ENCODE measurements at places on chromosomes 3 and 15.
A peak's percentile ranks its signal among the peaks of the same experiment; 100 is the strongest.

DNA sequence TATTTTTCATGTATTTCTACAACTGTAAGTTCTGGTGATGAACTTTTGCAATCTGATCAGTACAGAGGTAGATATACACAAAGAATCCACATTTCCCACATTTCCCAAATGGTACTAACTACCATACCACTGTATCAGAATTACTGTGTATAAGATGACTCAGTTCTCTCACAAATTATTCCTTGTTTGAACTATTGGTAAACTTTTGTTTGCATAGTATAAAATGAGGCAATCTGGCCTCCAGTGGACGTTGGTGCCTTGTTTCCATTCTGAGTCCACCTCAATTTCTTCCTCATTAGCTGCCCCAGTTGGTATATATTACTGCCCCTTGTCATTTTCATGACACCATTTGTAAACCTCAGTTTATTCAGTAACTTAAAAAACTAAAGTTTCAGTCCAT, 38.5 kb downstream of the SPTSSB start:
- DNase-seq, result no peak

DNA sequence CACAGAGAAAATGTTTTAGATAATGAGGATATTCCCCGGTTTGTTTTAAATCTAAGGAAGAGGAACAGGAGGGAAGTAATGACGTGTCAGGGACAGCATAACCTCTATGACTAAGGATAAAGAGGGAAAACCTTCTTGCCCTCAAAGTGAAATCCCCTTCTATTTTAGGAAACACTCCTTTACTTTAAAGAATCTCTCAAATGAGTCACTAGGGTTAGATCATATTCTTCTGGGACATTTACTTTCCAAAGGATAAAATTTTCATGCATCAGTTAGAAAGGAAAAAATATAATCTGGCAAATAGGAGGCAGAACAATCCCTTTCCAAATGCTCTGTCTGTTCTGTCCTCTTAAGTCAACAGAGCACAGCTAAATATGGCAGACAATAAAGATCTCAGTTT, 43.2 kb upstream of the UBE2E2 start:
- DNase-seq, result no peak

- DNase-seq, result no peak
These were observed 29.3 kb upstream of the MAGEF1 start for GRCh38 chr3:184741259-184741556.

GRCh38 chr3:8793242-8793641, 23.8 kb upstream of the OXTR start:
- DNase-seq, result no peak

GRCh38 chr3:102497571-102497970, 62.8 kb downstream of the ZPLD1 start:
- no peak for DNase-seq

DNA sequence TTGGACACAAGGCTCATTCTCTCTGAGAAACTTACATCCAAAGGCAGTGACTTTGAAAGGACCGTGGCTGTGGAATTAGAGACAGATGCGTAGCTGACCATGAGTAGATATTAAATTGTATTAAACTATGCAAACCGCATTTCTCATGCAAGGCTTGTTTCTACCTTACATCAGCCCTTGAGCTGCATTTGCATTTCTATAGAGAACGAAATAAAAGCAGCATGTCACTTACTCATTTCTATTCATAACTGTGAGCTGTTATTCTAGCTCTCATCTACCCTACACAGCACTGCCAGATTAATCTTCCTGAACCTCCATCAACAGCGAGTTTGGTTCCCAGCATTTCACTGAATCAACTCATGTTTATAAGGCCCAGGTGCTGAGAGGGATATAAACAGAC, 72.3 kb downstream of the THSD4 start:
- no peak for DNase-seq

DNA sequence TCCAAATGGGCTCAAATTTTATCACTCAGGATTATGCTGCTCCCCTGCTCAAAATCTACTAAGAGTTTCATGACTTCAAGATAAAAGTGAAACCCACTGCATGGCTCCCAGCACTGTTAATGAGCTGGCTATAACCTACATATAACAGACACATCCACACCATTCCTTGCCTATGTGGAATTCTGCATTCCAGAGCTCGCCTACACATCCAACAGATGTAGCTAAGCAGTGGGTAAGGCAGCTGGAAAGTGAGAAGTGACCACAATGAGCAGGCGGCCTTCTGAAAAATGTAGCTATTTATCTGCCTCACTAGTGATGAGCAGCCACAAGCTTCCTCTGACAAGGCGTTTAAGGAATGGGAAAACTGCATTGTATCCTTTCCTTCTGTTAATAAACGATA, 92.0 kb upstream of the TRIM42 start:
- no peak for DNase-seq

GRCh38 chr15:32125595-32125994, 95.3 kb downstream of the CHRNA7 start:
- DNase-seq, result no peak

- no peak for DNase-seq
These were observed 350.7 kb upstream of the AZI2 start for GRCh38 chr3:28699283-28699682.

- DNase-seq, result no peak
These were observed 8.1 kb upstream of the TKT start for GRCh38 chr3:53263907-53264306.

GRCh38 chr15:57549935-57550334, 41.8 kb upstream of the MYZAP start:
- no peak for DNase-seq

DNA sequence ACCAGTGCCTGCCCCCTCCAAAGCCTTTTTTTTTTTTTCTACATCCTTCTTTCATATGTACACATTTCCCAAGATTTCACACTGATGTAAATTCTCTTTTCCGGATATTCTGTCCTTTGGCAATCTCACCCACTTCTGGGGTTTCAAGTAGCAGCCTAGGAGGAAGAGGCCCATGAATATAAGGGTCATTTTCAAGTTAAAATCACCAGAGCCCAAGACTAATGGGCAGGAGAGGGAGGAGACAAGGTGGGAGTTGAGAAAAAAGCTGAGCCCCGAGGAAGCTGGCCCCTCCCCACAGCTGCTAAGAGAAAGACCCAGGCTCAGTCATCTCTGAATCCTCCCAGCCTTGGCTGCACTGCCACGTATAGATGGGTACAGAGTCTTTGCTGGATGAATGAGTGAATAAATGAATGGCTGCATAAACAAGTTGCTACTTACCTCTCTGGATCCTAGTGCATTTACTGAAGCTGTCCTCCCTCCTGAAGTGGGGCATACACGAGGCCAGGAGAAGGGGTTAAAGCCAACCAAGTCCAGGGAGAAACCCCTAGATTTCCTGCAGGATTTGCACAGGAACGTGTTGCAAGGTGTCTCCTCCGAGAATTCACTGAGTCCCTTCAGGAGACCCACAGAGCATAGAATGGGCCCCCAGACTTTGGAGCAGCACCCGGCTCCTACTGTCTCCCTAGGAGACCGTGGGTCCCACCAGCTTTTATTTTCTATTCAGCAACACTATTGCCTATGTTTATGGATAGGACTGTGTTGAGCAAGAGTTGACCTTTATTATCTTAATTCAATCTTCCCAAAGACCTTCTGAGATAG, 100.8 kb upstream of the LIPC start:
- no peak for DNase-seq

DNA sequence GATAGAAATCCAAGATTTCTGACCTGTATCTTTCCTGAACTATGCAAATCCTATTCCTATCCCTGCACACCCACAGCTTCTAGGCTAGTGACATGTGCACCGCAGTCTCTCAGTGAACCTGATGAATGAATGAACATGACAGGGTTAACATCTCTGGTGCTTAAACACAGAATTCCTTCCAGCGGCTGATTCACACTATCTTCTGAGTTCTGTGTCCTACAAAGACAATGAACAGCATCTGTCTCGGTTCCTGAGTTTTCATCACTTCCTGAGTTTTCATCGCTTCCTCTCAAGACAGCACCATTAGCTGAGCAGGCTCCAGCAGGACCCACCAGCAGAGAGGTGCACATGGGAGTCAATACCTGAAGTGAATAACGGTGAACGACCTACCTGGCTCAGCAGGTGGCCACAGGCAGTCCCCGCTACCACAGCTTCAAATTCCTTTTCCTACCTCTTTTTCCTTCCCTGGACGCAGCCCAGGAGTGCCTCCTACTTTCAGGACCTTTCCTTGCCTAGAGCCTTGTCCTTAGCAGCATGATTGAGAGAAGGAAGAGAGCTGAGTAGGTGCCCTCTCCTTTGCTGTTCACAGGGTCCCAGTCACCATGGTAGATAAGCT, 113.5 kb downstream of the IGF2BP2 start:
- DNase-seq, result no peak

DNA sequence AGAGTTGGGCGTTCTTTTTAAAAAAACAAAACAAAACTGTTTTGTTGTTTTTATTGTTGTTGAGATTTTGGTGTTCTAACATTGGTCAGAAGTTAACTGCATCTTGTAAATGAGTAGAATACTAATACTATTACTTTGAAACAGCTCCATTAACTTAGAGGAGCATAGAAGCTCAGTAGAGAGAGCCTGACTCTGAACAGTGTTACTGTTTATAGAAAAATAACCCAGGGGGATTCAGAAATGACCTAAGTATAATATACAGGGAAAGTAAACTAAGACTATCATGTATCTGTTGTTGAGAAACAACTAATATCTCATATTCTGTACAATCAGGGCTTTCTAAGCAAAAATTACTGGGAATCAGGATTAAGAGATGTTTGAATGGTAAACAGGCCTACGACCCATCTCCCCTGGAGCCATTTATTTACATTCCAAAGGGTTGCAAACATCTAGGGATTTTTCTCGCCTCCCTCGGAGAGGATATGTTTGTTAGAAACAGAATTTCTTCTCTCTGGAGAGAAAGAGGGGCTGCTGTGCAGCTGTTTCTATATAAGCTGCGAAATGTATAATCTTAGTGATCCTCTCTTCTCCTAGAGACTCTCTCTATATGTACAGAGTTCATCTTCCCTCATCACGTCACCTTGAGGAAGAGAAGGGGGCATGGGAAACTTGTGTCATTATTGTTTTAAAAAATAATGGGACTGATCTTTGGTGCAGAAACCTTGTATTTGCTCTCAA, 827.5 kb upstream of the DPPA4 start:
- no peak for DNase-seq

- no peak for DNase-seq
These were observed 80.7 kb downstream of the SQOR start for GRCh38 chr15:45715528-45715927.

GRCh38 chr3:146544929-146545528, 622 bp upstream of the PLSCR1 start:
- no peak for DNase-seq

GRCh38 chr3:106338582-106339214, 469.9 kb upstream of the CBLB start:
- DNase-seq, result no peak

DNA sequence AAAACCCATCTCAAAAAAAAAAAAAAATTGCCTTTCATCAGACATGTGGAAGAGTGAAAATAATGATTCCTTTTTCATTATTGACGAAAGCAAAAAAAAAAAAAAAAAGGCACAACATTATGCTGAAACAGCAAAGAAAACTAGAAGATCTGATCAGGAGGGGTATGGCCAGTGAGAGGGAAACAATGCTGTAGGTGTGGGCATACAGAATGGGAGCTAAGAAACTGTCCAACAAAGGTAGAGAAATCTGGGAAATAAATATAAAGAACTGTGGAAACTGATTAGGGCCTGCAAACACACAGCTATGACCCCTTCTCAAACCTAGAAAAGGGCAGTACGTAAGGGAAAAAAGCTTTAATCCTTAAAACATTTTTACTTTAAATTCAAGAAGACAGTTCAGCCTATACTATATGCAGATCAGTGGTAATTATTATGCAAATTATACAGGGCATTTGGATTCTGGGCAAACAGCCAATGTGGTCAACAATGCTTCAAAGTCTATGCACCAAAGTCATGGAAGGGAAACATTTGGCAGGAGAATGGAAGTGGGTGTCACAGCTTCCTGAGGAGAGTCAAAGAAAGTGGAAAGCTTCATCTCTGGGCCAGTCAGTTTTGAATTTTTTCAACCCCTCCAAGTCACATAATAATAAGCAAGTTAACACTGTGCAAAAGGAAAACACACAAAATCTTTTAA, 68.3 kb upstream of the SLC12A8 start:
- peak; percentile 86 for DNase-seq

- no peak for DNase-seq
These were observed 43.8 kb upstream of the SLC6A6 start for GRCh38 chr3:14358426-14359211.

GRCh38 chr3:100776746-100777145, 67.5 kb downstream of the TFG start:
- DNase-seq, result no peak

DNA sequence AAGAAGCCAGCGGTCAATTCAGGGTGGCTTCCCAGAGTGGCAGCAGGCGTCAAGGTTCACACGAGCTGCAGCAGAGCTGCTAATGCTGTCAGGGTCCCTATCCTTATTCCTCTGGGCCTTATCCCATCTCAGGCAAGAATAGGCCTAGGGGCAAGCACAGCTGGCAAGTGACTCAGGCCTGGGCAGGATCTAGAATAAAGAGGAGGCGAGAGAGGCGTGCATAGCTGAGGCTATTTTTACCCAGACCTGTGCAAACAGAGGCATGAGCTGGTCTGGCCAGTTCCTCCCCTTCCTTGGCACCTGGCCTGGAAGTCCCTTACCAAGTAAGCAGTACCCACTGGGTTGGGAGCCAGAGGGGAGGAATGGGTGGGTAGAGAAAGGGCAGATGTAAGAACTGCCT, 12.2 kb upstream of the VIPR1 start:
- DNase-seq, result no peak

DNA sequence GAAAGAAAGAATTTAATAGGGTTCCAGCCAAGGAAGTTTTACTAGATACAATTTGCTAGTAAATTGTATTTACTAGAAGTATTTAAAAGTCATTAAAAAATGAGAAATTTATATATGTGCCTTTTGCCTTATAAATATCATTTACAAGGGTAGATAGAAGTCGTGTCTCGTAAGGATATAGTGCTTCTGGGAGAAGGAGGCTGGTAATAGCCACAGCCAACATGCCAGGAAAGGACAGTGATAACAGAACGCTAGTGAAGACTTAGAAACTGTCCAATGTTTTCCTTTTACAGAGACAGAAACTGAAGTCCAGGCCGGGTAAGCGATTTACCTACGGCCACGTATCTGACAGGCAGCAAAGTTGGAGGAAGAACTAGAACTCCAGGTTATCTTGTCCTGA, 113.5 kb upstream of the LRRN1 start:
- no peak for DNase-seq

- DNase-seq, result no peak
These were observed 8.4 kb upstream of the CMTM7 start for GRCh38 chr3:32383136-32383711.
